ENCODE measurements at places on chromosomes 6 and 20.

- DNase-seq, result no peak
Measured at GRCh38 chr6:151292974-151293687, 53.4 kb downstream of the AKAP12 start.

- no peak for DNase-seq
Measured at GRCh38 chr20:23242104-23242503, 108.5 kb upstream of the NXT1 start.

GRCh38 chr20:64100566-64100888 lies 6.8 kb downstream of the NPBWR2 start:
- no peak for DNase-seq

DNA sequence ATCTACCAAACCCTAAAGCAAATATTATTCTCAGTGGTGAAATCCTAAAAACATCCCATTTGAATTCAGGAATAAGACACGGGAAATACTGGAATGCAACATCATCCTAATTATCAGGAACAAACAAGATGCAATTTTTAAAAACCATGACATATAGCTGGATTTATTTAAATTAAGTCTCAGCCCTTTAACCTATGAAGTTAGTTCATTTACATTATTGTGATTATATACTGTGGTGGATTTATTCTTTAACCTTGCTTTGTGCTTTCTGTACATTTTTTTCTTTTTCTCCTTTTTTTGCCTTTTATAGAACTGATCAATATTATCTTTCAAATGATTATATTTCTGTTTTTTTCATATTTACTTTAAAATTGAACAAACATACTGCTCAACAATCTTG lies 59.8 kb upstream of the ARMC2 start:
- DNase-seq, result no peak

DNA sequence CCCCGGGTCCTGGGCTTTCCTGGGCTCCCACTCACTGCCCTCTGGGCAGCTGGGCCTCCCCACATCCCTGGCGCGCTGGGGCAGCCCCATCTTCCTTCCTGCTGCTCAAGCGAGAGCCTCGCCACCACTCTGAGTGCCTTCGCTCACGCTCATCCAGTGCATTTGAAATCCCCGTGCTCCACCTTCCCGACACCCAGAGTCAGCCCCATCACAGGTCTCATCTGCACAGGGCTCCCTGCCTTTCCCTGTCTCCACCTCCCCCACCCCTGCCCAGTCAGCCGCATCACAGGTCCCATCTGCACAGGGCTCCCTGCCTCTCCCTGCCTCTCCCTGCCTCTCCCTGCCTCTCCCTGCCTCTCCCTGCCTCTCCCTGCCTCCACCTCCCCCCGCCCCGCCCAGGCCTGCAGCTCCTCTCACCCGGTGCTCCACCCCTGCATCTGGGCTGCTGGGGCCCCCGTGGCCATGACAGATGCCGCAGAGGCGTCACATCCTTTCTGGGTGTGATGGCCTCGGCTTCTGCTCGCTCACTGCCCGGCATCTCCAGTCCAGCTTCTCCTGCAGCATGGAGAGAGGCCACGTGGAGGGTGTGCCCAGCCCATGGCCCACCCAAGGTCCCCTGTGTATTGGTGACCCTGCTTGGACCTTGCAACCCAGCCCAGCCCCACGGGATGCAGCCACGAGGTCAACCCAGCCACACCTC lies 9.0 kb upstream of the BHLHE23 start:
- DNase-seq, result no peak

GRCh38 chr6:12007473-12007872 lies 4.6 kb upstream of the HIVEP1 start:
- no peak for DNase-seq

DNA sequence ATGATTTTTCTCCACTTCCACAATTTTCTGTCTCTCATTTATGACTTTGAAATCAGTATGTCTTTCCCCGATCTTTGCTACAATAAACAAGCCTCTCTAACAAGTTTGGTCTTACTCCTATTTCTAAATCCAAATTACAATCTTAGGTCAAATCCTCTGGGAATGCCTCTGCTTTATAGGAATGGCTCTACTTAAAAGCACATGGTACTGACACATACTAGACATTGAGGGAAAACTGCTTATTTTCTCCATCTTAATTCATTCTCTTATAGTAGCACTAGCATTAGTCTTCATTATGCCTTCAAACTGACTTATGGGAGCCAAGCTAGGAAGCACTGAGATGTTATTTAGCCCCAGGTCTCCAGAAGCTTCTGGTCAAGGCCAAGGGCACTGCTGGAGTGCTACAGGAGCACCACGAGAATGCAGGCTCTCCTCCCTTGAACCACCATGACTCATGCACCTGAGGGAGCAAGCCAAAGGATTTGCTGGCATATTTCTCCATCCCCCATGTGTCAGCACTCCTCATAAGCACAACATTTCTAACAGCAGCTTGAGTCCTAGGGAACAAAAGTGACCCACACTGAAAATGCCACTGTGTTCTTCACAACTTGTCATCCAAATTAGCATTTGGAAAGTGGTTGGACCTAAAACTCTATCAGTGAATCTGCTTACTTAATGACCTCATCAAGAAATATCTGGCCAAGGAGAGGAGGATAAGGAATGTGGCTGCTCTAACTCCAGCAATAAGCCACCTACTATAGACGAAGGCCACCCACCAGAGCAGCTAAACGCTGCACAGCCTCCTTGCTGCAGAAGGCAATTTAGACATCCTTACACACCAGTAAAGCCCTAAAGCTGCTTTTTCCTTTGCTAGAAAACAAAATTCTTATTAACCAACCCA lies 156.8 kb upstream of the KCNQ5 start:
- DNase-seq, result no peak

DNA sequence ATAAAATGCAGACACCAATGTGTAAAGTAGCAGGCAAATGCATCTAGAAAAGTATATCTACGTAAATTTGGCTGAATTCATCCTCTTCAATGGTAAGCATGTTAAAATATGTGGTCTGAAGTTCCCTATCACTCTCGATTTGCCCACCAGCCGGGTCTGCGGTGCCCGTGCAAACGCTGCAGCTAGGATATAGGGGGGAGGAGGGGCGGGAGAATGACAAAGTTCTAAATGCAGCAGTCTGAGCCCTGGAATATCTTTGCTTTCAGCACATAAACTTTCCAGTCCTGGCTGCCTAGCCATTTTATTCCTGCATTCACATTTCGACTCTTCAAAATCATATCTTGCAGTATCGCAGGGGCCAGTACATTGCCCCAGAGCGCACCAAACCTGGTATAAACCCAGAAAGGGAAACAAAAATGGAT lies 708 bp downstream of the NRN1 start:
- DNase-seq, result no peak

- no peak for DNase-seq
Measured at GRCh38 chr20:12847872-12848271, 160.9 kb upstream of the SPTLC3 start.

DNA sequence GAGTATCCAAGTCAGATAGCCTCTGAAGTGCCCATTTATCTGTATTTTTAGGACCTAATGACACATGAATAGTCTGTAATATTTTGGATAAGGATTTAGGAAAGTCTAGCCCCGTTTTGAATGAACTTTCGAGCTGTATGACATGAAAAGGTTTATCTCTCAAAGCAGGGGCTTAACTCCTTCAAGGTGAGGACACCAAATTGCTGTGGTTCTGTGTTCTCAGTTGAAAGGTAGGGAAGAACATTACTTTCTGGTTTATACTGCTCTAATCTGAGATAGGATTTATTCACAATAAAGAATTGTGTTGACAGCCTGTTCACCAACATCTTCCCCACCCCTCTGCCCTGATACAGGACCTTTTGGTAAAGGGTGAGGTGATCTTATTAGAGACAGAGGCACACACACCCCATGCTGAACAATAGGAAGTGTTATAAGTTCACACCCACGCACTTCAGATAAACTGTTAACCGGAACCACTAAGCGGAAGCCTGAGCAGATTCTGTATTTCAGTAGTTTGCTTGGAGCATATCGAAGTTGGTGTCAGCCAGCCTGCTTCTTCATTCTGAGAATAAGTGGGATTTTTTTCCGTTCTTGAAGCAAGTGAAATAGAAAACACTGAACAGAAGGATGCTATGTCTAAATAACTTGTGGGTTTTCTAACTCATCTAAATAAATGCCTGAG lies 223.3 kb downstream of the TMEM242 start:
- peak; percentile 39 for DNase-seq

- DNase-seq, result no peak
Measured at GRCh38 chr20:57835074-57835452, 125.2 kb upstream of the PMEPA1 start.

GRCh38 chr6:134453792-134454510 lies 136.0 kb upstream of the SGK1 start:
- no peak for DNase-seq

DNA sequence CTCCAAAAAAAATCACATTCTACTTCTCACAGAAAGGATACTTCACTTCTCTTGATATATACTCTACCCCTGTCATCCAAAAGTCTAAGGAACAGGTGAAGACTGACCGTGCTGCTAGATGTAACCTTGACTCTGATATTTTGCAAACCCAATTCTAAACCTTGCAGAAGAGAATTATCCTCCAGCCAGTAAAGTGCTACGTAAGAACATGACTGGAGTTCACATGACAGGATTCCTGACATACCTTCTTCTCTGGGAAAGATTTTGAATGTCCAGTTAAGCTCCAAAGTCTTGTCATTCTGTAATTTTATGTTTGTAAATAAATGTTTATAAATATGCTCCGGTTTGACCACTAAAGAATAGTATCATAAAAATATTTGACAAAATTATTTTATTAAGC lies 35.8 kb downstream of the BTBD9 start:
- DNase-seq, result no peak

DNA sequence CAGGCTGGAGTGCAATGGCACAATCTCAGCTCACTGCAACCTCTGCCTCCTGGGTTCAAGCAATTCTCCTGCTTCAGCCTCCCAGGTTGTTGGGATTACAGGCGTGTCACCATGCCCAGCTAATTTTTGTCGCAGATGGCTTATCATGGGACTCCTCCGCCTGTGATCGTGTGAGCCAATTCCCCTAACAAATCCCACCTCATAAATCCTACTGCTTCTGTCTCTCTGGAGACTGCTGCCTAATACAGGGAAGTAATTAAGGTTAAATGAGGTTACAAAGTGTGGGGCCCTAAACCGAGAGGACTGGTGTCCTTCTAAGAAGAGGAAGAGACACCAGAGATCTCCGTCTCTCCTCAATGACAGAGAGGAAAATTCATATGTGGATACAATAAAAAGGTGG lies 52.0 kb downstream of the TRPC4AP start:
- DNase-seq, result no peak

DNA sequence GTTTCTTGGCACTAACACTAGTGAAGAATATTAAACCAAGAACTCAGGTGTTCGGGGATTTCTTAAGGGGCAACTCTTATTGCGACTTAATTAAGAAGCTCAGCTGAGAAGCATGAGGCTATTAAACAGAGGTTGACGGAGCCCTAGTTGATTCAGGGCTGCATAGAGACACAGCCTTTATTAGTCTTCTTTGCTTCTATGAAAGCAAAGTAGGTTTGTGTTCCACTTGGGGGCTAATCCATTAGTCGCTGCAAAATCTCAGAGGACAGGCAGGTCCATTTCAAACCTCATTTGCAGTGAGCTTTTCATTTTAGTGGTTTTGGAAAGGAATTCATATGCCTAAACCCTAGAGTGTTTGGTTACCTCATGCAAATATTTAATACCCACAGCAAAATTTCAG lies 506.6 kb upstream of the SULF2 start:
- DNase-seq, result no peak

DNA sequence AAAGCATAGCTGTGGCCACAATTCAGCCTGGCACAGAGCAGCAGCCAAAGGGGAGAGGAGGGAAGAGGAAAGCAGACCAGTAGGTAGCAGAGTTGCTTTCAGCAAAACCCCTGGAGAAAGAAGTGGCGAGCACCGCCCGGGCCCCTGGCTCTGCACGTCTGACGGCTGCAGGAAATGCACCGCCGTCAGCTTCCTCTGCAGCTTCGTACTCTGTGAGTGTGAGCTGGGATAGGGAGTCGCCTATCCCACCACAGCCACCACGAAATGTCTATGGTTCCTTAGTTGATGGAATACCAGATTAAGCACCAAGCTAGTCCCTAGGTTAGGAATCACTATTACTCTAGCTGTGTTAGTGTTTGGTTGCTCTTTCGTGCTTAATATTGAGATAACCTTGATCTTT lies 79.9 kb upstream of the NAA20 start:
- DNase-seq, result no peak

DNA sequence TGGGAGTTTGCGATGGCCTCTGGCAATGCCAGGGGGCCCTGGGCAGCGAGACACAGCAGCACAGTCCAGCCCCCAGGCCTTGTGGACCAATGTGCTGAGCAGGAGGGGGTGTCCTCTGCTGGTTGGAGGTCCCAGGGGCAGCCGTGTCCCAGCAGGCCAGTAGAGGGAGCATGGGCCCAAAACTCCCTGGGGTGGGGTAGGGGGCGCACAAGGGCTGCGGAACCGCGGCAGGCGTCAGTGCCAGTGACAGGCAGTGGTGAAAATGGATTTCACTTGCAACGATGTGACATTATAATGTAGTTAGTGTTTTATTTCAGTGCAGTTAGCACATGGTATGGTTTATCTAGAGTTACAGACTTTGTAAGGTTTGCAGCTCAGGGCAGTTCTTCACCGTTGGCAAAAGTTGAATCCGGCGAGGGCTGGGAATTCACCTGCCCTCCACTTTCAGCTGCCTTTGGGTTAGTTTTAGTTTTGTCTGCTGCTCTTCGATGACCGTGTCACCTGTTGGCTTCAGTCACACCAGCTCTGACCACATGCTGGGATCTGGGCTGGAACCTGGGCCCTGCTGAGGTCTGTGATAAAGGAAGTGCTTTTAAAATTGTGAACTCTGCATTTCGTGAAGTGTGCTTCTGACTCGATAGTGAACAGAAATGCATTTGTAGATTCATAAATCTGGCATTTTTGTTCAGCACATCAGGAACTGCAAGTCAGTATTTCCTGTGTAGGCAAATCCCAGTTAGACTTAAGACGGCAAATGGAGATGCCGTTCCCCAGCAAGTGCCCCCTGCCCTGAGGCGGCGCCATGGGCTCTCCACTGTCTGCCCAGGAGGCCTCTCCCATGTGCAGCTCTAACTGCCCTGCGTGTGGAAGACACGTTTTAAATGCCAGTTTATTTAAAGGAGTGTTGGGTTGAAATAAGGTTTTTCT lies 46.8 kb downstream of the PYGB start:
- DNase-seq, result peak; percentile 59

GRCh38 chr20:13322198-13322597 lies 101.1 kb downstream of the ISM1 start:
- no peak for DNase-seq

- DNase-seq, result no peak
Measured at GRCh38 chr6:90173262-90173925, 123.2 kb downstream of the BACH2 start.

- DNase-seq, result peak; percentile 12
Measured at GRCh38 chr6:29071831-29072723, 15.0 kb downstream of the OR2B3 start.

- DNase-seq, result peak; percentile 36
Measured at GRCh38 chr20:54067606-54068174, 2.7 kb downstream of the BCAS1 start.

DNA sequence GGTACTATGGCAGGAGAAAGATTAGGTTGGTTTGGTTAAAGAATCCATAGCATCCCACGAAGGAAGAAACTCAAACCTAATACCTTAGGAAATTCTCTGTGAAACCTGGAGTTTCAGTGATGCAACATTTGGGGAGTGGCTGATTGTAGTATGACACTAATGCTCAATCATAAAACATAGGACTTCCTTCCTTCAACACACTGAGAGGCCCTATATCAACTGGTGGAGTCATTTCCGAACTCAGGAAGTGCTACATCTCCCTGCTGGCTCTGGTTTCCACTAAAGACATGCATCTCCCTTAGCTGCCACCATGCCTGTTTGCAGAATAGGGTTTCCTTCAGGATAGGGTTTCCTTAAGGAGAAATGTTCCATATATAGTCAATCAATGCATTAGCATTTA lies 5.2 kb upstream of the MANEA start:
- DNase-seq, result no peak
